Naive thymus-derived CD4-positive, alpha-beta T cell (primary cell): ENCODE measurements at places on chromosomes 3 and 15.

- DNase-seq, result no peak
- no peaks in the 10 kb centered on the region for H3K27me3 ChIP-seq
- no peak overlapping the region for H3K4me3 ChIP-seq
- H3K36me3 ChIP-seq, result no peaks in the 10 kb centered on the region
Observed at GRCh38 chr3:14899993-14900618, 47.3 kb upstream of the NR2C2 start.

DNA sequence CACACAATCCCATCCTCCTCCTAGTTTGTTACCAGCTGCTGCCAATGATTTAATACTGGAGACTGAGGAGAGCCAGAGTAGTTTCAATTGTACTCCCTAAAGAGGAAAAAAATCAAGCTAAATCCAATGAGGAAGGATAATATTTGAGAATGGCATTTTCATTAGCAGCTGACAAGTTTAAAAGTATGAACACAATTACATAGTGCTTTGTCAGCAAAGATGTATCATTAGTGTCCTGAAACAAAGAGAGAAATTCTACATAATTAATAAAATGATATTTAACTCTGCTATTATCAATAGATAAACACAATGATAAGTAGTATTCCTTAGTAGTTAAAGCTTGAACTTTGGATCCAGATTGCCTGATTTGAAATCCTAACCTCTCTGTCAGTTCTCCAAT is 163.9 kb downstream of the FGF12 start:
- no peak overlapping the region for H3K4me3 ChIP-seq
- H3K27ac ChIP-seq, result no peak overlapping the region
- DNase-seq, result no peak
- no peaks in the 10 kb centered on the region for H3K27me3 ChIP-seq
- H3K4me1 ChIP-seq, result no peaks in the 10 kb centered on the region
- H3K36me3 ChIP-seq, result no peaks in the 10 kb centered on the region

- no peaks in the 10 kb centered on the region for H3K27me3 ChIP-seq
- H3K36me3 ChIP-seq, result no peaks in the 10 kb centered on the region
- H3K4me3 ChIP-seq, result no peak overlapping the region
Observed at GRCh38 chr3:127428344-127428997, 140.6 kb upstream of the PRR20G start.

DNA sequence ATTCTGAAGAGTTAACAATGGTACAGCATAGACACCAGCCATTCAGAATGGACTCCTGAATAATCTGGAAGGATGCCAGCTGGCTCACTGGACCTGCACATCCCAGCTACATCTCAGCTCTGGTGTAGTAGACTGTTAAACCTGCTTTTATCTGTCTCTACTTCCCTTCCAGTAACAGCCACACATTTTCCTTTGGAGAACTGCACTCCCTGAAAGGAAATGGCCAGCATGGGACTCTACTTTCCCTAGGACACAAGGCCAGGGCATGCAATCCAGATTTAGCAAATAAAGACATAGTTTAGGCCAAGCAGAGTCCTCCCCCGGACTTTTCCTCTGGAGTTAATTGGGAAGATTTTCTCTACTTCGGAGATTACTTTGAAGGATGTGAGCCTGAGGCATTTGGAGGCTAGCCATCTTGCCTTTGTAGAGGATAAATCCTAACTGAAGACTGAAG is 82.7 kb upstream of the TCF12 start:
- H3K36me3 ChIP-seq, result no peaks in the 10 kb centered on the region
- H3K4me3 ChIP-seq, result no peak overlapping the region
- no peak overlapping the region for H3K27ac ChIP-seq

GRCh38 chr3:51819709-51820406 is 40.8 kb upstream of the IQCF6 start:
- DNase-seq, result no peak
- no peaks in the 10 kb centered on the region for H3K36me3 ChIP-seq
- H3K27ac ChIP-seq, result no peak overlapping the region
- H3K4me3 ChIP-seq, result no peak overlapping the region

DNA sequence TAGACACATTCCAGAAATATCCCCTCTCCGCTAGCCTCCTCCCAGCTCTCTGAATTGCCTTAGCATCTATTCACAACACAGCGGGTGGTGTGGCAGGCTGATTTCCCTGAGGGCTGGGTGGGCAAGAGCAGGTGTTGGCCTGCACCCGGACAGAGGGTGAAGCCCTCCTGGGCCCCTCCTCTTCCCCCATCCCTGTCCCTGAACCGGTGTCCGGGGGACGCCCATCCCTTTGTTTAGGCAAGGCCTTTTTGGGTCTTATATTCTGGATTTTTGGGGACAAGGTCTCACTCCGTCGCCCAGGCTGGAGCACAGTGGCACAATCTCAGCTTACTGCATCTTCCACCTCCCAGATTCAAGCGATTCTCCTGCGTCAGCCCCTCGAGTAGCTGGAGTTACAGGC is 55.2 kb upstream of the KLHL25 start:
- no peak overlapping the region for H3K27ac ChIP-seq
- DNase-seq, result no peak
- H3K4me3 ChIP-seq, result no peak overlapping the region
- H3K27me3 ChIP-seq, result no peaks in the 10 kb centered on the region
- H3K4me1 ChIP-seq, result no peaks in the 10 kb centered on the region
- no peaks in the 10 kb centered on the region for H3K36me3 ChIP-seq

DNA sequence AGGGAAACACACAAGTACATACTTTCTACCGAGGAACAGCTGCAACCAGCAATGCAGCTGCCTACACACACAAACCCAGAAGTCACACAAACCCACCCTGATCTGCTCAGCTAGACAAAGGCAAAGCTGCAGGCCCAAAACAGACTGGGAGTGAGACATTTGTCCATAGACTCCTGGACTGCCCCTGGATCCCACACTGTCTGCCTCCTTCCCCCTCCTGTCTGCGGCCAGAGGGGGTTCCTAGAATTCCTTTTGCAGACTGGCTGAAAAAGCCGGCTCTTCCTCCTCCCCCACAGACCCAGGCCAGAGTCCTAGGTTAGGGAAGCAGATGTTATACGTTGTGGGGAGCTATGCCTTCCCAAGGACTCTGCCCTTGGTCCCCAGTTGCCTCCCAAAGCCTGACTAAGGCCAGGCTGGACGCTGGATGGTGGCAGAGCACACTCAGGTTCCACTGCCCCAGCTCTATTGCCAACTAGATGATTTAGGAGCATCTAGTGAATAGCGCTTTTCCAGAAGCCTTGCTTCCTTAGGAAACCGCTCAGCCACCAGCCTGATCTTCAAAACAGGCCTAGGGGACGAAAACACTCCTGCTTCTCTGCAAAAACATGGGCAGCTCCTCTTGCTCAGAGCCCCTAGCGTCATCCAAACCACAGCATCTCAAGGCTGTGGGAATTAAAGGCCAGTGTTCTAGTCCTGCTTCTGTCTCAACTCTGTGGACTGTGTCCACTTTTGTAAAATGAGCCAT is 37.4 kb upstream of the CILP start:
- H3K4me3 ChIP-seq, result no peak overlapping the region
- H3K36me3 ChIP-seq, result peaks cover 20% of the 10 kb centered on the region
- H3K27ac ChIP-seq, result no peak overlapping the region
- no peak for DNase-seq
- H3K4me1 ChIP-seq, result no peaks in the 10 kb centered on the region
- H3K27me3 ChIP-seq, result no peaks in the 10 kb centered on the region

DNA sequence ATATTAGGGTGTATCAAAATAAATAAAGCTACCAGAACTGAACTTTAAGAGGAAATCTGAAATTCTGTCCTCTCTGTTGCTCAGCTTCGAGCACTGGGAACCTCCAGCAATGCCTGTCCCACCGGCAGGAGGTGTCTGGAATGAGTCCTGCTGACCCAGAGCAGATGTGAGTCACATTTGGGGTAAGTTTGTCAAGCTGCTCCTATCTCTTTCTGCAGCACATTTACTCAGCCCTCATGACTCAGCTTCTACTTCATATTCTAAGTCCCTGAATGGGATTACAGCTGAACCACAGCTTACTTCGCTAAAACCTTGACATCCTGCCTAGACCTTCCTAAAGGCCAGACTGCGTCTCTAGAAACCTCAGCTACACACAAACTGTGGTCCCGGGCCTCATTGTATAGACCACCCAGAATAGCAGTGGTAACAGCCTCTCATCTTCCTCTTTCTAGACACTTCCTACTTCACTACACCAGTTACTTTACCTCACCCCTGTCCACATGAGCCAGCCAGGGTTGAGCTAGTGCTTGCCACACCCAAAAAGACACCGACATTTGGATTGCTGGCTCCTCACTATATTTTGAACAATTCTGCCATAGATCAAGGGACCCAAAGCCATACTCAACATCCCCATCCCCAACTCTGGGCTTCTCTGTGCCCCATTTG is 109.6 kb upstream of the TMCO5A start:
- H3K4me3 ChIP-seq, result no peak overlapping the region
- no peak for DNase-seq
- no peaks in the 10 kb centered on the region for H3K4me1 ChIP-seq
- no peak overlapping the region for H3K27ac ChIP-seq
- H3K27me3 ChIP-seq, result no peaks in the 10 kb centered on the region
- no peaks in the 10 kb centered on the region for H3K36me3 ChIP-seq

DNA sequence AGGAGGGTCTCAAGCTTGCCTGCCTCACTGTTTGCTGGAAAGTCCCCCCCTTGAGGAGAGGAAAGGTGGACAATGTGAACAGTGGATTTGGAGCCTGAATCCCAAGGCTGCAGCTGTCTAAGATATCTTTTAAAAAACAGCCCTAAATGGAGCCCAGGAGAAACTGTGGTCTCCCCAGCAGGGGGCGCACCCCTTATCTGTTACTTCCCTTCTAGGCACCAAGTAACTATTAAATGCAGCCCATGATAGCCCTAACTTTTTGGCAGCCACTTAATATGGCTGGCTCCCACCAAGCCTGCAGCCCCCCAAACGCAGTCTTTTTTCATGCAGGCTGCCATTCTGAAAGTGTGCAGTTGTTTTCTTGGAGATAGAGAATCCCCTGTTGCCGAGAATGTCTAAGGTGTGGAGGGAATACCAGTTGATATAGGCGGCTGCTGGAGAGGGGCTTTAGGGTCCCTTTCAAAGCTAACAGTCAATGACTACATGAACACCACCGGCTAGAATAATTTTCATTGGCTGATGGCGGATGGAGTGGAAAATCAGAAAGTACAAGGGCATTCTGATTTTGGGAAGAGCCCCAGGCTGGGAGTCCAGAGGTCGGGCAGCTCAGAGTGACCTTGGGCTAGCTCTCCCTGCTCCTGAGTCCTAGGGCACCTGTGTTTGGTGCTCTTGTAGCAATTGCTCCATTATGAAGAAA is 1.3 kb downstream of the RHCG start:
- no peak for DNase-seq
- H3K27me3 ChIP-seq, result peaks cover 7% of the 10 kb centered on the region
- no peak overlapping the region for H3K4me3 ChIP-seq
- no peaks in the 10 kb centered on the region for H3K36me3 ChIP-seq
- no peaks in the 10 kb centered on the region for H3K4me1 ChIP-seq

DNA sequence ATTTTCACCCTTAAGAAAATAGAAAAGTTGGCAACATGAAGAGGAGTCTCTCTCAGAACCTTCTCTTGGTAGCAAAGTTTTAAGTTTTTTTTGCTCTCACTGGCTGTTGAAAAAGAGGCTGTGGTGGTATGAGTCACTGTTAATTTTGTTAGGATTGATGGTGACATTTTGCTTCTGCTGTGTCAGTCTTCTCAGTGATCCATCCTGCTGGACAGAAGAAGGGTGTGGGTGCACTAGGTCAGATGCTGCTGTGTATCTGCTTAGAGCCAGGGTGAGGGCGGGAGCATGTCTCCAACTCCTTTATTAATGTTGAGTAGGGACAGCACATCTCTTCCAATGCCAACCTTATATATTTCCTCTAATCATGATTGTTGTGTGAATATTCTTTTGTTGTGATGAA is 369.5 kb downstream of the FEZF2 start:
- H3K27me3 ChIP-seq, result no peaks in the 10 kb centered on the region
- H3K4me3 ChIP-seq, result no peak overlapping the region
- no peak for DNase-seq
- no peaks in the 10 kb centered on the region for H3K4me1 ChIP-seq
- H3K27ac ChIP-seq, result no peak overlapping the region

DNA sequence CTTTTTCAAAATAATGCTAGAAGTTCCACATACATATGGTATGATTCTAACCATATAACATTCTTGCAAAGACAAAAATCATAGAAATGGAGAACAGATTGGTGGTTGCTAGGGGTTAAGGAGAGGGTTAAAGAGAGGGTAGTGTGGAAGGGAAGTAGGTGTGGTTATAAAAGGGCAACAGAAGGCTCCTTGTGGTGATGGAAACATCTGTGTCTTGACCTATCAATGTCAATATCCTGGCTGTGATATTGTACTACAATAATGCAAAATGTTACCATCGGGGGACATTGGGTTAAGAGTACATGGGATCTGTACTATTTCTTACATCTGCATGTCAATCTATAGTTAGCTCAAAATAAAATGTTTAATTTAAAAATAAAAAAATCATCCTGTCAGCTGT is 67.8 kb upstream of the FSIP1 start:
- no peaks in the 10 kb centered on the region for H3K4me1 ChIP-seq
- DNase-seq, result no peak
- H3K27ac ChIP-seq, result no peak overlapping the region
- no peaks in the 10 kb centered on the region for H3K36me3 ChIP-seq
- H3K27me3 ChIP-seq, result no peaks in the 10 kb centered on the region
- no peak overlapping the region for H3K4me3 ChIP-seq

DNA sequence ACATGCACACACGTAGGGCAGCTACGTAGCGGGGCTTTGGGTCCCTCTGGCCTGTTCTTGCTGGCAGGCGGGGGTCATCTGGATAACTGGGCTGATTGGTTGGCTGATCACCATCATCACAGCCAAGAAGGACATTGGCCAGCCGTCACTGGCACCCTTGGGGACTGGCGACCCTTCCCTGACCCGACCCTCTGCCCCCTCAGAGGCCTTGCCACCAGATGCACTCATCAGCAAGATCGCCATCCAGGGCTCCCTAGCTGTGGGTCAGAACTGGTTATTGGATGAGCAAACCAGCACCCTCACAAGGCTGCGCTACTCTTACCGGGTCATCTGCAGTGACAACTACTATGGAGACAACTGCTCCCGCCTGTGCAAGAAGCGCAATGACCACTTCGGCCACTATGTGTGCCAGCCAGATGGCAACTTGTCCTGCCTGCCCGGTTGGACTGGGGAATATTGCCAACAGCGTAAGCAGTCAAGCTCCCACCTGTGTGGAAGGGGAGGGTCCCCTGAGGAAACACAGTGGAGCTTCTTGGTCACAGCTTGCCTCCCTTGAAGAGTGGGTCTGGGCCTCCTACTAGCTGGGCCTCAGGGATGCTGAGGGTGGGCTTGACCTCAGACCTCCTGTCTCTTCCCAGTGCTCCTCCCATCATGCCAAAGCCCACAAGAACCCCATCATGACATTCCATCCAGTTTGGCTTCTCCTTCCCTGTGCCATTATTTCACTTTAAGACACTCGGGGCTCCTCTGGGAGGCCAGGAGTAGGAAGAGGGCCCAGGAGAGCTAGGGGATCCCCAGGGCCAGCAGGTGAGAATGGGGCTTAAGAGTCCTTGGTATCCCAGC is 2.4 kb downstream of the DLL4 start:
- no peak overlapping the region for H3K27ac ChIP-seq
- H3K36me3 ChIP-seq, result no peaks in the 10 kb centered on the region
- DNase-seq, result no peak
- H3K4me1 ChIP-seq, result peaks cover 44% of the 10 kb centered on the region
- no peak overlapping the region for H3K4me3 ChIP-seq

GRCh38 chr3:15467227-15468181 is 40.1 kb downstream of the EAF1 start:
- H3K27ac ChIP-seq, result no peak overlapping the region
- H3K4me3 ChIP-seq, result no peak overlapping the region
- no peaks in the 10 kb centered on the region for H3K27me3 ChIP-seq
- peaks cover 25% of the 10 kb centered on the region for H3K4me1 ChIP-seq

GRCh38 chr3:42852441-42852840 is 23.2 kb downstream of the CYP8B1 start:
- no peak overlapping the region for H3K4me3 ChIP-seq
- no peaks in the 10 kb centered on the region for H3K27me3 ChIP-seq
- no peaks in the 10 kb centered on the region for H3K36me3 ChIP-seq
- H3K27ac ChIP-seq, result no peak overlapping the region

GRCh38 chr15:96342406-96343112 is 12.1 kb downstream of the NR2F2 start:
- no peak for DNase-seq
- H3K27ac ChIP-seq, result no peak overlapping the region
- no peaks in the 10 kb centered on the region for H3K4me1 ChIP-seq
- H3K4me3 ChIP-seq, result no peak overlapping the region
